ENCODE measurements at places on chromosomes 3 and 15.

- no peak for DNase-seq
Measured at GRCh38 chr15:43283526-43283925, 16.8 kb upstream of the TGM5 start.

GRCh38 chr3:131091768-131092167 is 65.1 kb downstream of the NEK11 start:
- no peak for DNase-seq

DNA sequence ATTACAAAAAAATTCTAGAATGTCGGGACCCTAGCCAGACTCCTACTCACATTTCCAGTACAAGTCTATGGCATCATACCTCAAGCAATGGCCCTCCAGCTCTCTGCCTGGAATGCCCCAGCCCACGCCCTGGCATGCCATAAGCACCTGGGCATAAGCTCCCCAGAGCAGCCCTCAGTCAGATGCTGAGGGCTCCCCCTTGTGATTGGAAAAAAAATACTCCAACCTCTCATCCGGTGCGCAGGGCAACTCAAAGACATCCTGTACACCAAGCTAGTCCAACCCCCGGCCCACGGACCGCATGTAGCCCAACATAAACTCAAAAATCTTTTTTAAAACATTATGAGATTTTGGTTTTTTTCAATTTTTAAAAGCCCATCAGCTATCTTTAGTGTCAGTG is 115.4 kb downstream of the NEK10 start:
- DNase-seq = no peak

DNA sequence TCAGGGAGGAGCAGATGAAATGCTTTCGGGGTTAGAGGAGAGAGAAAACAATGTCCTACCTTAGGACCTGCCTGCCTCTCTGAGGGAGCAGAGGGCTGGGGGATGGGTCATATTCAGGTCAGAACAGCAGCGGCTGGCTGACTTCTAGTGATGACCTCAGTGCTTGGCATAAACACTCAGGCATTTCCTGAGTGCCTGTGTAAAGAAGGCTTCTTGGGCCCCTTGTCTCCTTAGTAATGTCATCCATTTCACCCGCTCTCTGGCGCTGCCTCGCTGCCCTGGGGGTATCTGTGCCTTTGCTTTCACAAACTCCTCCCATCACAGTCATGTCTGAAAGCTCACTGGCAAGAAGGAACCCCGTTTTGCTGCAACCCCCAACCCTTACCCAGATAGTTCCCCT is 82.9 kb upstream of the GSK3B start:
- no peak for DNase-seq

Measured in AG04449 (cell line).